A549 treated with RU486 at 1 μM for 4 hours (cell line): ENCODE measurements at places on chromosomes 7 and 10. TPM values are rescaled to one million over a fixed set of nuclear protein-coding genes. Genes with fewer than 3 reads are reported as not detected.

Gene PVRIG
- total RNA-seq: not detected in 5 replicates

Gene ENTPD1
- total RNA-seq: 0.09 to 0.12 TPM in 2 of 5 replicates, not detected in the others

Gene STRIP2
- total RNA-seq: 4.6 to 10.0 TPM (median 7.7 TPM) in 5 replicates

Gene TMEM178B
- 1.1 to 1.7 TPM (median 1.4 TPM) in 5 replicates for total RNA-seq

Gene AKR1C3
- 1,182 to 1,414 TPM (median 1,279 TPM) in 5 replicates for total RNA-seq

Gene ENKUR
- 0.20 to 0.41 TPM (median 0.22 TPM) in 4 of 5 replicates, not detected in the other for total RNA-seq

Gene FAM25G
- 0.88 to 1.1 TPM (median 0.95 TPM) in 3 of 5 replicates, not detected in the others for total RNA-seq

Gene IFIT1B
- not detected in 5 replicates for total RNA-seq

Gene CLCN1
- total RNA-seq: 0.06 to 0.11 TPM in 2 of 5 replicates, not detected in the others

Gene TLX1
- total RNA-seq: not detected in 5 replicates

Gene DKK1
- total RNA-seq: 328 to 429 TPM (median 377 TPM) in 5 replicates

Gene GHRHR
- total RNA-seq: 0.29 TPM in 1 of 5 replicates, not detected in the others

Gene CHRM2
- total RNA-seq: not detected in 5 replicates

Gene ADIRF
- total RNA-seq: 0.21 TPM in 1 of 5 replicates, not detected in the others

Gene AGMO
- total RNA-seq: 0.64 to 1.2 TPM (median 0.87 TPM) in 5 replicates

Gene CSGALNACT2
- 9.7 to 18.1 TPM (median 14.3 TPM) in 5 replicates for total RNA-seq

Gene STEAP4
- 0.03 TPM in 1 of 5 replicates, not detected in the others for total RNA-seq

Gene NUTM2B
- 0.08 to 0.40 TPM (median 0.29 TPM) in 5 replicates for total RNA-seq

Gene TSPAN13
- total RNA-seq: 11.7 to 15.5 TPM (median 14.3 TPM) in 5 replicates

Gene LIPF
- total RNA-seq: not detected in 5 replicates
